ENCODE measurements at places on chromosomes 11 and 22.

GRCh38 chr11:30016588-30017363 lies at the start of gene KCNA4:
TSS of gene KCNA4 (minus strand) at chr11:30017030. CDS start at chr11:30012678, 4,352 bp downstream.
- no peak for DNase-seq

DNA sequence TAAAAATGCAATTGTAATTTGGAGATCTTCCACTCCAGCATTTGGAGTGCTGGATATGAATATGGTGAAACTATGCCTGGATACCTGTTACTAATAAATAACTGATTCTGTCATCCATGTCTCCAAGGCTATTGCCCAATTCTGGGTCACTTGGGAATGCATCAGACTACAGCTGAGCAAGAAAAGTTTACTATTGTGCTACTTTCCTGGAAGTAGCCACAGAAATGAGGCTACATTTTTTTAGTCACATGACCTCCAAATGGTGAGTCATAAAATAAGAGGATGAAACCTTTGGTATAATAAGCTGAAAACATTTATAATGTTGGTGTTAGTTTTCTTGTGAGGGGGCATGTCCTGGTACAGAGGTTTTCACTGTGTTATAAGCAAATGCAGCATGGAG lies 44.4 kb downstream of the DCDC1 start:
- DNase-seq: no peak

GRCh38 chr11:17599460-17599925 lies 52.4 kb downstream of the OTOG start:
- DNase-seq: no peak

DNA sequence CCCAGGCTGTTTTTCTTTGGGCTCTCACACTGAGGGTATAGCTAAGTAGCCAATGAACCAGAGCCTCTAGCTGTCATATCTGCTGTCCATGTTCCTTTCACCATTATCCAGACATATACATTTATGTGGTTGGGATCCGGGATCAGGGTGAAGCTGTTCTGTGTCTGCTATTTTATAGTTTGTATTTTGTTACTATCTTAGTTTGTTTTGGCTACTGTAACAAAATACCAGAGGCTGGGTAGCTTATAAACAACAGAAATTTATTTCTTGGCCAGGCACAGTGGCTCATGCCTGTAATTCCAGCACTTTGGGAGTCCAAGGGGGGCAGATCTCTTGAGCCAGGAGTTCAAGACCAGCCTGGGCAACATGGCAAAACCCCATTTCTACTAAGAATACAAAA lies 40.5 kb upstream of the CABP7 start:
- DNase-seq: no peak

GRCh38 chr11:14390669-14391068 lies 31.7 kb upstream of the RRAS2 start:
- no peak for DNase-seq

DNA sequence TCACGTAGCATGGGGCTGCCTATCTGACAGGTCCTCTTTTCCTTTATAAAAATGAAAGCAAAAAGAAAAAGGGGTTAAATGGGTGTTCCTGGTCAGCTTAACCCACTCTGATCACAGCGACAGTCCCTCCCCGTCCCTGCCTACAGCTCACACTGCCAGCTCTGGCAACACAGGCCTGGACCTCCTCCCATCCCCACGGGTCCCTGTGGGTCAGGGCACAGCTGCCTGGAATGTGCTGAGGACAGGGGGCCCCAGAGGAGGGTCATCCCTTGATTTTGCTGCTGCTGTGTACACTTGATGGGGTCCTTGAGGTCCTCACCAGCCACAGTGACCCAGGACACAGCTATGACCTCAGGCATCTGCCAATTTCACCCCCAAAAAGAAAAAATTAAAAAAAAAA lies 29.6 kb upstream of the CYP2D6 start:
- DNase-seq: no peak

DNA sequence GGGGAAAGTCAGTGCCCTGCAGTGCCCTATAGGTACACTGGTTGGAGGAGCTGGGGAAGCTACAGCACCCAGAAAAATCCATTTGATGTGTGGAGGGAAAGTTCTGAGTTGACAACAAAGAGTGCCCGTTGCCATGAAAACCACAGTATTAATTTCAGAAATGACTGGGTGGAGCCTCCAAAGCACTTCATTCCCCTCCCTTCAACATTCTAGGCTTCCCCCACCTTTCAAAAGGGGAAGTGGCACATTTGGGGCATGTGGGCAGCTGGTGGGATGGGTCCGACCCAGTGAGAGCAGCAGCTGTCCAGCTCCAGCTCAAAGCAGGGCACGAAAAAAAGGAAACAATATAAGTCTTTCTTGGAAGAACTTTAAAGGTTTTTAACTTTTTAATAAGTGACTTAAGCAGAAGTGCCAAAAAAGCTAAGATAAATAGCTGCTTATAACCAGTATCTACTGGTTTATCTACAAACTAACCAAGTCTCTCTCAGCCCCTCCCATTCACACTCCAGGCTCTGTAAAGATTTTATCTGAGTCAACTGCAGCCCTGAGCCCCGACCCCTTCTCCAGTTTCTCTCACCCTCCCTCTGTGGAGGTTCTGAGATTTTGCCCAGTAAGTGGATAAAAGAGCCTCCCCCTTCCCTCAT lies 9.0 kb upstream of the AHNAK start:
- DNase-seq: peak; percentile 57

Data from activated CD4-positive, alpha-beta T cell treated with anti-CD3 and anti-CD28 coated beads, Interleukin-2, amount 50 U/mL, for 1 hour (primary cell).